Left forelimb (tissue), 1 donor: ENCODE measurements at places on chromosomes 5 and 9.

- DNase-seq: no peak
Observed at GRCh38 chr5:65185468-65185867, 296.3 kb downstream of the ADAMTS6 start.

- peak; percentile 71 for DNase-seq
Observed at GRCh38 chr9:115135821-115136778, 18.1 kb upstream of the TNC start.

DNA sequence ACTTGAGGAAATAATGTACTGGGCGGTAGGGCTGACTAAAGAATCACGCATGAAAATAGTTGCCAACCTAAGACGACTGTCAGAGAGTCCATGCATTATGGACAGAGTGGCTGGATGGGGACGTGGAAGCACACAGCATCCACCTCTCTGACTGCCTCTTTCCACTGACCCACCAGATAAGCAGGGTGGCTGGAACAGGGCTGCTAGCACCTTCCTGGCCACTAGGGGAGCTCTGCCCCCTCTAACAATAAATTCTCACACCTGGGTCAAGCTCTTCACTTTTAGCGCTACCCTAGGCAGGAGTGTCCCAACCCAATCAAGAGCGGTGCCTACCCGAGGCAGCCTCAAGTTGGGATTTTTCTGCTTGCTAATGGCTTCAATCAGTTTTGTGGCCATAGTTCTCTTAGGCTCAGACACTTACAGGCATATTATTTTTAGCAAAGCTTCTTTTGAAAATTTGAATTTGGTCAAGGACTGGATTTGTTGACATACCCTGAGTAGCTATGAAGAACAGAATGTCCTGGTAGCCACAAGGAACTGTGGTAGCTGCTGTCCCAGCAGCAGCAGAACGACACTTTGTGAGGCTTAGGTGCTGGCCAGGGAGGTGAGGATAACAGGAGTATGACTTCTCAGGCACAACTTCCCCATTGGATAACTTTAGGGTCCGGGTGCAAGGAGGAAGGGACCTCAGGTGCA lies 6.9 kb upstream of the TPM2 start:
- no peak for DNase-seq

DNA sequence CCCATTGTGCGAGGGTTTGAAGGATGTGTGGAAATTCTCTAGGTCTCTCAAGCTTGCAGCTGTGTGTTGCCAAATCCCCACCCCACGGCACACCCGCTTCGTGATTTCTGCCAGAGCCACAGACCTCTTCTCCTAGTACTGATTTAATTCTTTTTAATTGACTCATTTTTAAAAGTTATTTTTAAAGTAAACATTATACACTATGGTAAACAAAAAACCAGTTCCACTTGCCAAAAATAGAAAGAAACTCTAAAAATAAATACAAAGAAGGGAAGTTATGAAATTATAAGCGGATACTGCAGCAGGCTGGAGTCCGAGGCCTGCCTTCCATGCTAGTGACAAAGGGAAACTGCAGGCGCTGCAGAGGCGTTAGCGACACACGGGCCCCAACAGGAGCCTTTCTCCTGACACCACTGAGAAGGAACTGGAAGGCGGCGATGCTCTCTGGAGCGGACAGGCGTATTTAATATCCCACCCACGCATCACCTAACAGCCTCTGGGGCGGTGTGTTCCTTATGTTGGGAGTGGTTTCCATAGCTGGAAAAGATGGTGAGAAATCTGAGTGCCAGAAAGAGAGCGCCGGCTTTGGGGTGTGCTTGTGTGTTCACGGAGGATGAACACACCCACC lies 122.5 kb downstream of the COL23A1 start:
- DNase-seq: peak; percentile 77

DNA sequence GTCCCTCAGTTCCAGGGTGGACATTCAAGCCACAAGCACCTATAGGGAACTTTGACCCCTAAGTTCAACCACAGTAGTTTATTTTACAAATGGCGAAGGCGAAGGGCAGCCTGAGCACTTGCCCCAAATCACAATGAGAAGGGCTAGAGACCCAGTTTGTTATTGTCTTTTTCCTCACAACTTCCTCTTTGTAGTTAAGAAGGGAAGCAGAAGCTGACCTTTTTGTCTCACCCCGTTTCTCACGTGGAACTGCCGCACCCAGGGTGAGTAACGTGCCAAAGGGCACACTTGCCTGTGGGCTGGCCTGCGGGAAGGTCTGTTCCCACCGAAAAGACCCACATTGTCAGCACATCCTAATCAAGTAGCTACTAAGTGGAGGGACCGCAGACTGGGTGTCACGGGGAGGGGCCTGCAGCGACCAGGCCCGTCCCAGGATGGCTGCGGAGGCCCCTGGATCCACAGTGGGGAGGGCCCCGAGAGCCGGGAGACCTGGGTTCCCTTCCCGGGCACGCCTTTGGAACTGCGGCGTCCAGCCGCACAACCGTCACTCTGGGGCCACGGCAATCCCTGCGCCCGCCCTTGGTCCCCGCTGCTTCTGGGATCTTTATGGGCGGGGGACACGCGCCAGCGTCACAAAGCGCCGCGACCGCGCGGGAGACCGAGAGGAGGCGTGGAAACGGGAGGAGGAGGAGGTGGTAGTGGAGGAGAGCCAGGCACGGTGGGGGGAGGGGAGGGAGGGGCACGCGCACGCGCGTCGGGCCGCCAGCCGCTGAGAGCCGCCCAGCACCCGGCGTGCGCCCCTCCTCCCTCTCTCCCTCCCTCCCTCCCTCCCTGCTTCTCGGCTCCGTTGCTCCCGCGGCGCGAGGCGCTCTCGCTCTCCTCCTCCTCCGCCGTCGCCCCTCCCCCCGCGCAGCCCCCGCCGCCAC lies at the start of gene UBE2R2:
UBE2R2 (plus strand) TSS at position 834 of the 926 bp plus-strand sequence. CDS start 598 bp downstream, outside the sequence.
- peak; percentile 99 for DNase-seq

DNA sequence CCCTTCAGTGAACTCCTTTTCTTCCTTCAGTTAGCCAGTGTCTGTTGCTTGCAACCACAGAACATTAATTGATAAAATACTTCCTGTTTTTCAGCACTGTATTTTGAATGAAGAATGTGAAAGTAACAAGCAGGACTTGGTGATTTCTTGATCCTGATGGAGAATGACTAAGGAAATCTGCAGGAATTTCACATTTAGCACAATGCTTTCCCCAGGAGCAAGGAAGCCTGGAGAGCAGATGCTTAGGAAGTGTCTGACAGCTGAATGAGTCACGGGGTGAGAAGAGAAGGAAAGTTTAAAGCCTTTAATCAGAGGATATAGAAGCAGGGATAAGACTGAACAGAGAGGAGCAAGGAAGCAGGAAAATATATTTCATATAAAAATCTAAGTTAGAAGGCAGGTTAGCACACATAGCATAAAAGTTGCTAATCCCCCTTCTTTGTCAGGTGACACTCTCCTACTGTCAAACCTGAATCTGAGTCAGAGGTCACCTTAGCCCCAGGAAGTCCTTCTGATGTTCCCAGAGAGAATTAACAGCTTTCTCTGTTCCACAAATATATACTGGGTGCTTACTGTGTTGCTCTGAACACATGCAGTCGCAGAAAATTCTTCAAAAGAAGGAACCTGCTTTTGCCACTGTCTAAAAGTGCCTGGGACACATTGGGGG lies 59.7 kb downstream of the GNA14 start:
- no peak for DNase-seq

DNA sequence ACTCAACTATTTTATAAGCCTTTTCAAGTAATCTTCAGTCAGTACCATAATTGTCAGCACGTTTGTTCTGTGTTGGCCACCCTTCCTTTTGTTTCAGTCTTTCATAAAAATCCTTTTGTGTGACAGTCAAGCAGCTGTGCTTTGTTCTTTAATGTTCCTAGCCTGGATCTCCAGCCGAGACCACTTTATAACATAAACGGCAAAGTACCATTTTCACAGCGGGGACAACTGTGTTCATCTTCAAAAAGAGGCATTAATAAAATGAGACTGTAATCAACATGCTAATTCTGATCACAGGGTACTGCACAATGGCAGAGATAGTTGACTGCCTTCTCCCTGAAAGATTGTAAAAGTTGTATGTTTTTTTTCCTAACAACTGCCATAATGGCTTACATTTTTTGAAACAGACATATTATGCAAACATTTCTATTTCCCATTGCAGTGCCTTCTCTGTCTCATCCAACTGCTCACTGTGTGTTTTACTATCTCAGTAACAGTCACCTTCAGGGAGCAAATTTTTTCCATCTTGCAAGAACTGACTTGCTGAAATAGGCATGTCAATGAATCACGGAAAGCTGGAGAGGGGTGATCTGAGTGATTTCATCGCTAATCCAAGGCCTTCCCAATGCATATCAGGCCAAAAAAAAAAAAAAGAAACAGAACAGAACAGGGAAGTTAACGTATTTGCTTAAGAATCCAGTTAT lies 828.5 kb upstream of the DMAC1 start:
- DNase-seq: no peak

- DNase-seq: no peak
Observed at GRCh38 chr9:126628969-126629674, 15.4 kb downstream of the LMX1B start.

DNA sequence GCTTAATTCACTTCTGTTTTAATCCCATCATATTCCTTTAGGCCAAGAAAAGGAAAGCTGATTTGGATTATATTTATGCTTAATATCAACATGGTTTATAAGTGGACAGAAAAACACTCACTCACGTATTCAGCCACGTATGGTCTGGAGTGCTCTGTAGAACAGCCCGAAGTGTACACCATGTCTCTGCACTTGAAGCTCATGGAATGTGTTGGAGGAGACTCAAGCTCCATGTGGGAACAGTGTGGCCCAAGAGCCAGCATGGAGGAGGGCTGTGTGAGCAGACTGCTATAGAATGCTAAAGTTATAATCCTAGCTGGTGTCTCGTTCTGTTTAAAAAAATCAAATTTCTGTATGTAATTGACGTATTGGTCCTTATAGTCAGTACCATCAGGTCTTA lies 32.9 kb downstream of the OTULINL start:
- no peak for DNase-seq

GRCh38 chr5:135399794-135400542 lies 937 bp upstream of the MACROH2A1 start:
- no peak for DNase-seq

GRCh38 chr5:95537501-95537900 lies 17.3 kb downstream of the SKIC3 start:
- no peak for DNase-seq

- DNase-seq: no peak
Observed at GRCh38 chr5:6899221-6899620, 186.0 kb downstream of the TENT4A start.

DNA sequence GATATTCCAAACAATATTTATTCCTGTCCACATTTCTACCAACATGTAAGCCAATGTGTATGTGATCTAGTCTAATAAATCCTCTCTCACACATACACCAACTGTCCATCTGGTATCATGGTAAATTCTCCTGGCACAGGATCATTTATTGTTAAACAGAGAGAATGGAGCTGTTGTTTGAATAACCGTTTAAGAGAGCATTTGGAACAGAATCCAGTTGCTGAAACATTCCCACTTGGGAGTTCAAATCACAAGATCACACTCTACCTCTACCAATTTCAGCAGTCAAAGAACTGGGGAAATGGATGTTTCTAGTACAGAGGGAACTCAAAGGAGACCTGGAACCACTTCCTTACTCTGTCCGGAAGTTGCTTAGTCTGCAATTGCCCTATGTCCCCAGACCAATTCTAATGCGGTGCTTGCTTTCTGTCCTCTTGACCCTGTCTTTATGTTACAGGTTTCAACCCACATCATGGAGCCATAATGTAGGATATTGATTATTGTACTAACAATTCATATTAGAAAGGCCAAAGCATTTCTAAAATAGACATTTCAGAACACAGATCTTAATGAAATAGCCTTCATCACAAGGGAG lies 488.4 kb downstream of the SEMA5A start:
- no peak for DNase-seq

GRCh38 chr9:70261131-70261870 lies 2.5 kb downstream of the SMC5 start:
- no peak for DNase-seq

GRCh38 chr9:130331573-130331972 lies 66.0 kb downstream of the HMCN2 start:
- DNase-seq: peak; percentile 88

GRCh38 chr5:63860379-63860778 lies 101.9 kb downstream of the HTR1A start:
- DNase-seq: no peak

DNA sequence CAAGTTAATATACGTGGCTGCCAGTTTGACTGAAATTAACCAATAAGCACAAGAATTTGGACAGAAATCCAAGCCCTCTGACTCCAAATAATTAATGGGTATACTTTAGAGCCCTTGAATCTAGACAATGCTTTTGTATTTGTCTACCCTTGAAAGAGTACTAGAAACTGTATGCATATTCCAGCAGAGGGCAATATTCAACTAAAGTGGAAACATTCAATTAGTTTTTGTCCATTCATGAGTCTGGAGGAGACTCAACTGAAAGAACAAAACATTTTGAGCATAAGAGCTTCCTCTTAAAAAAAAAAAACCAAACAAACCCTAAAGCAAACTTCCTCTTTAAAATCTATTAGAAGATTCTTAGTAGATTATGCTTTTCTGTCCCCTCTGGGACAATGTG lies 157.8 kb downstream of the ARHGEF28 start:
- no peak for DNase-seq

GRCh38 chr9:116765011-116765410 lies 77.9 kb downstream of the TRIM32 start:
- DNase-seq: no peak

- no peak for DNase-seq
Observed at GRCh38 chr5:75460532-75460931, 50.9 kb downstream of the CERT1 start.

DNA sequence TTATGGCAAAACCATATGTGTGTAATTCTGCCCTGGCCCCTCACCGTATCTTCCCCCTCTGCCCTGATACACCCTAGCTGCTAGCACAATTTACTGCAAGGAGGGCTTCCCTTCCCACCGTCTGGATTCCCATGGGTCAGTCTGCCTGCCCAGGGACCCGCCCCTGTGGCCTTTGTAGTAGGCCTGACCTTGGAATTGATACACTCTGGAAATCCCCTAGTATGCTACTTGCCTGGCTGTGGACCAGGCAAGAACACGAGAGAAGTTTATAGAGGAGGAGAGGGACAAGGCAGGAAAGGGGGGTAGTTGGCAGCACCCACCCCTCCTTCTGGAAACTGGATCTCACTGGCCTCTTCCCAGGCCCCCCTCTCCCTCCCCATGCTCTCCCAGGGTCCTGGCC lies 115.8 kb upstream of the CCL21 start:
- no peak for DNase-seq

GRCh38 chr9:125558453-125559092 lies 148.4 kb downstream of the MAPKAP1 start:
- DNase-seq: no peak
